ENCODE measurements at places on chromosomes 12 and 14.

DNA sequence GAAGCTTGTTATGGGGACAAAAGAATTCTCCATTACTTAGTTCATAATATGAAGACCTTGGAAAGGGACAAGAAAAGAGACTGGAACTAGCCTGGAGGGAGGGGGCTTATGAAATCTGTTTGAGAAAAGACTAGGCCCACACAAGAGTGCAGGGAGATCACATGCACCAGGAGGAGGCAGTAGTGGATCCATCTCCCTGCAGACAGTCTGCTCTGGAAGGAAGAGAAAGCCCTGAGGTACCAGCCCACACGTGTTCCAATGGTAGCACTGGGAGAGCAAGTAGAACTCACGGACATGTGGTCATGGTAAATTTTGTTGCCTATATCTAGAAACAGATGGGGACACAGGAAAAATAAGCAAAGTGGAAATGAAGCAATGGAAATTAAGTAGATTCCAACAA lies 445.4 kb downstream of the SOX5 start:
- DNase-seq = no peak

DNA sequence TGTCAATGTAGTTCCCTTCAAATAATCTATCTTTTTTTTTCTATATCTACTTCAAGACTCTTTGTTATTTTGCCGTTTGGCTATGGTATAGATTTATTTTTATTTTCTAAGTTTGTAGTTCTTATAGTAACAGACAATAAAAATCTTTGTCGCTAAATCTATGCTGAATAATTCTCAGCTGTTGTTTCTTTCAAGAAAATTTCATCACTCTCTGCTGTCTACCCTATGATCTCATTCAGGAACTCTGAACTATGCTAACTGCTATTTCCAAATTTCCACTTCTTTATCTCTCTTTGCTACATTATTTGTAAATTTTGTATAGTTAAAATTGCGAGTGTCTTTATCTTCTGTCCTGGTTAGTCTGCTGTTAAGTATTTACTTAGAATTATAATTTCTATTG lies 353.6 kb downstream of the LRFN5 start:
- no peak for DNase-seq

GRCh38 chr12:116642683-116643082 lies 83.5 kb downstream of the MAP1LC3B2 start:
- DNase-seq = no peak

GRCh38 chr14:75699331-75699730 lies 38.3 kb downstream of the TTLL5 start:
- no peak for DNase-seq

DNA sequence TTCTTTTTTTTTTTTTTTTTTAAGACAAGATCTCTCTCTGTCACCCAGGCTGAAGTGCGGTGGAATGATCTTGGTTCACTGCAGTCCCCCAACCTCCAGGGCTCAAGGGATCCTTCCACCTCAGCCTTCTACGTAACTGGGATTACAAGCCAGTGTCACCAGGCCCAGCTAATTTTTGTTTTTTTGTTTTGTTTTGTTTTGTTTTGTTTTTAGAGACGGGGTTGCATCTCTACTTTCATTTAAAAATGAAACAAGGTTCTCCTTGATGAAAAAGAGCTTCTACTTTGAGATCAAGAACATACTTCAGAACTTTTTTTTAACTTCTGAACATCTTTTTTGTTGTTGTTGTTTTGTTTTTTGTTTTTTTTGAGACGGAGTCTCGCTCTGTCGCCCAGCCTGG lies 121.7 kb upstream of the PRB2 start:
- no peak for DNase-seq

GRCh38 chr12:32494656-32495055 lies 95.3 kb downstream of the FGD4 start:
- no peak for DNase-seq

- no peak for DNase-seq
Measured at GRCh38 chr14:33782923-33783322, 168.0 kb downstream of the EGLN3 start.

GRCh38 chr14:73238424-73238852 lies 1.1 kb downstream of the PAPLN start:
- no peak for DNase-seq

DNA sequence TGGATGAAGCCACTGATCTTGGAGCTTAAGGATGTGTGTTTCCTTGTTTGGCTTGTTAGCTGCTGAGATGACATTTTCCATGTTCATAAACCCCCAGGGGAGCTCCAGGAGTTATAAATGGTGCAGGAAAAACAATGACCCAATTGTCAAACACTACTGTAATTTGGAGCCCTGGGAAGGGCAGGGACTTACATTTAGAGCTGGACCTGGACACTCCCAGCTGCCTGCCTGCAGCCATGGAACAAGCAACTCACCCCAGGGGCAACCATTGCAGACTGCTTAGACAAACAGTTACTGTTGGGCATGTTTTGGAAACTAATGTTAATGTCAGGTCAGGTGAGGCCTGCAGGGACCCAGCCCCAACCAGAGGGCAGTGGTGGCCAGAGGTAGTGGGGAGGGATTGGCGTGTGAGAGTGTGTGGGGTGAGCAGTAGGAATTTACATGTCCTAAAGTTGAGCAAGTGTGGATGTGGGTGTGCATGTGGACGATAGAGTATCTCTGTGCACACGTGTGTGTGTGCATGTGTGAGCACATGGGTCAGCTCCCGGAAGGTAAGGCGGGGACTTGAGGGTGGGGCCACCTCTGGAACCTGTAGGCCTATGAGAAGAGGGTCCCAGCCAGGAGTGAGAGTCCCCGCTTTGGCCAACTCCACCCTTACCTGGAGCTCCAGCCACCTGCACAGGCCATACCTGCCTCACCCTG lies 86.4 kb upstream of the NOS1 start:
- no peak for DNase-seq

DNA sequence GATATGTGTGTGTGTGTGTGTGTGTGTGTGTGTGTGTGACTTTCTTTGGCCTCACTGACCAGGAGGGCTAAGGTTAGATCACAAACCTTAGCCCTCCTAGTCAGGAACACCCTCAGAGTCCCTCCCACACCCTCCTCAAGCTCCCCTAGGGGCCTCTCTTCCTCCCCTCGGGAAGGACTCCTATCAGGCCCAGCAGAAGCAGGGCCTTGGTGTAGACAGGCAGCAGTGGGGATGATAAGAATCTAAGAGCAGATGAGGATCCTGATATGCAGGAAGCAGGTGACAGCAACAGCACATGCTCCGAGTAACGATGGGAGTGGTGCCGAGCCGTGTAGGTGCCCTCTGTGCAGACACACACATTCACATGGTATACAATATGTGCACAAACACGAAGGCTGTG lies 20.7 kb downstream of the PLEK2 start:
- DNase-seq = no peak

DNA sequence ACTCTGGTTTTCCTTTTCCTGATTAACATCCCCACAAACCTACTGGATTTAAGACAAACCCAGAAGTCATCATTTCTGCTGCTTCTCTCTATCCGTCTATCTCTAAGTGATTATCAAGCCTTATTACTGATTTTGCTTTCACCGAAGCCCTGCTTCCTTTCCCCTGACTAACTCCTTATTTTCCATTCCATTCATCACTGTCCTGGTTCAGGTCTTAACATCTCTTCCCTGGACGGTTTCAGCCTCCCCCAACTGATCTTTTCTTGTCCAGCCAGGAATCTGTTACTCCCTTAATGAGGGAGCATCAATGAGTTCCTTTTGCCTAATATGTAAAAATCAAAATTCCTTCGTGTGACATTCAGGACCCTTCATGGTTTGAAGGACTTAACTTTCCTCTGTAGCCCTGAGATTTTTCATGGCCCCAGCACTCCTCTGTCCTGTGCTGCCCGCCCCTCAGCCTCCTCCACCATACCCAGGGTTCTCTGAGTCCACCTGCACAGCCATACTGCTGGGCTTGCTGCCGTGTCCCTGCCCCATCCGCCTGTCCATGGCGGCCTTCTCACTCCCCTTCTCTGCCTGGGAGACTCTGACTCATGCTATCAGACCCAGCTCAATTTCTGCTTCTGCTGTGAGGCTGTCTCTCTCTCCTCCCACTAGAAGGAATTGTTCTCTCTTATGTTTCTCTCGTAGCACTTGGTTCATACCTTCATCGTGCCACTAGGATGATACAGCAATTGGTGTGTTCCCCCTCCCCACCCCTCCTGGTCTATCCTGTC lies 167.8 kb upstream of the HIF1A start:
- no peak for DNase-seq

DNA sequence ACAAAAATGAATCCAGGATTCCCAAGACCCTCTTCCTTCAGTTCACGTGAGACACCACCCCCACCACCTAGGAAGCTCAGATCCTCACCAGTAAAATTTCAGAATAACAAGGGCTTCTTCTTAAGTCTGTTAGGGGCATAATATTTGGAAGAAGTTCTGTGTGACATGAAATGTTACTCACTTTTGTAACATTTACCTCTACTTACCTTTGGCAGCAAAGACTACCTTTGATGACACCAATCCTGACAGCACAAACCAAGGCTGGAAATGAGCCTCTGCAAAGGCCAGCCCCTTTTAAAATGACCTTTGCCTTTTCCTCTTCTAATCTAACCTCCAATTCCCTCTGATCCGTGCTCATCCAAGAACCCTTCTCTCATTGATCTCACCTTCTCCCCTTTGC lies 19.4 kb upstream of the KRT77 start:
- no peak for DNase-seq

- no peak for DNase-seq
Measured at GRCh38 chr12:121534495-121535148, 46.2 kb downstream of the KDM2B start.

DNA sequence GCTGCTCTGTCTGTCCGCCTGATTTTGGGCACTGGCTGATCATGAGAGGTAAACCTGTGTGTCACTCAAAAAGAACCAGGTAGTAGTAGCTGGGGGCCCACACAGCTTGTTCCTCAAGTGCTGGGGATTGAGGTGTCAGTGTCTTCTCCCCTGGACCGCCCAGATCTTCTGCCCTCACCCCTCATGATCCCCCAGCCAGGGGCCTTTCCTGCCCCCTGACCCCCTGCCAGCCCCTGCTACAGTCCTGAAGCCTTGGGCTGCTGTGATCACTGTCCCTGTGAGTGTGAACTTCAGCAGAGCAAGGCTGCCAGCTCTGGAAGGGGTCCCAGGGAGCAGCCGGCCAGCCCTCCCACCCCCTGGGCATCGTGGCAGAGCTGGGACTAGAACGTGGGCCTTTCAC lies 11.4 kb downstream of the WSCD2 start:
- no peak for DNase-seq

DNA sequence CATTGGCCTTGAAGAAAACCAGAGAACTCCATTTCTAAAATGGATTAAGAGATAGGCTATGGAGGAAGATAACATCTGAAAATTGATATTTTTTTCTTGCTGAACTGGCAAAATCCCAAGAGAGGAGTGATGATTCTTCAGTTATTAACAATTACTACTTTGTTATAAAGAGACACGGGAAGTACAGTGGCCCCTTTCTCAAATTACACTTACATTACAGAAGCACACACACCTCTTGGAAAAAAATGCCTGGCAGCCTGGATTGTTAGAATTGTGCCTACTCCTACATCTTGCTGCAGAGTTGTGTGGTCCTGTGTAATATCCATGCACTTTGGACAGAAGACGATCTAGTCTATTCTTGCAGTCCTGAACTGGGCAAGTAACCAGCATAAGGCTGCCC lies 71.7 kb downstream of the TGFB3 start:
- DNase-seq = no peak

- no peak for DNase-seq
Measured at GRCh38 chr12:132715874-132716273, 5.2 kb downstream of the PGAM5 start.

- DNase-seq = no peak
Measured at GRCh38 chr12:92446083-92446460, 256.7 kb upstream of the PLEKHG7 start.

DNA sequence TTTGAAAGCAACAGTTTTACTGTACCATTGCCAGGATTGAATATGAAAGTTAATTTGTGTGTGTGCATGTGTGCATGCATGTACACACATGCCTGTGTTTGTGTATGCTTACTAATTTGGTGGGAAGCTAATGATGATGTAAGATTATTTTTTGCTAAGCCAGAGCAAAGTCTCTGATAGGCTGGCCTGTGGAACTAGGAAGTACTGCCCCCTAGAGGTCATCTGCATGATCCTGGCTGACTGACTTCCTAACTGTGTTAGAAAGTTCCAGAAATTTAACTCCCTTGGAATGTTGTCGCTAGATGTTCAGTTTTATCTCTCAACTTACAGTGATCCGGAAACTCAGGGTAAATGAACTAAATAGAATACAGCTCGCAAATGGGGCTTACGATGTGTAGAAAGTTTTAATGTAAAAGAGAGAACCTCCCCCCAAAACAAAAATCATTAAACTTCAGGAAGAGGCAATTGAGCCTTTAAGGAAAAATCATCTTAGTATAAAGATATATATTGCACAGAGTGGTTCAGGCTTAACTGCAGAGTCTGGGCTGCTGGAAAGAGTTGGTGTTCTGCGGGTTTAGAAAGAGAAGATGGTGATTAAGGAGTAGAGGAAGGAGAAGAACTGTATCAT lies 34.3 kb upstream of the SLC38A1 start:
- no peak for DNase-seq

DNA sequence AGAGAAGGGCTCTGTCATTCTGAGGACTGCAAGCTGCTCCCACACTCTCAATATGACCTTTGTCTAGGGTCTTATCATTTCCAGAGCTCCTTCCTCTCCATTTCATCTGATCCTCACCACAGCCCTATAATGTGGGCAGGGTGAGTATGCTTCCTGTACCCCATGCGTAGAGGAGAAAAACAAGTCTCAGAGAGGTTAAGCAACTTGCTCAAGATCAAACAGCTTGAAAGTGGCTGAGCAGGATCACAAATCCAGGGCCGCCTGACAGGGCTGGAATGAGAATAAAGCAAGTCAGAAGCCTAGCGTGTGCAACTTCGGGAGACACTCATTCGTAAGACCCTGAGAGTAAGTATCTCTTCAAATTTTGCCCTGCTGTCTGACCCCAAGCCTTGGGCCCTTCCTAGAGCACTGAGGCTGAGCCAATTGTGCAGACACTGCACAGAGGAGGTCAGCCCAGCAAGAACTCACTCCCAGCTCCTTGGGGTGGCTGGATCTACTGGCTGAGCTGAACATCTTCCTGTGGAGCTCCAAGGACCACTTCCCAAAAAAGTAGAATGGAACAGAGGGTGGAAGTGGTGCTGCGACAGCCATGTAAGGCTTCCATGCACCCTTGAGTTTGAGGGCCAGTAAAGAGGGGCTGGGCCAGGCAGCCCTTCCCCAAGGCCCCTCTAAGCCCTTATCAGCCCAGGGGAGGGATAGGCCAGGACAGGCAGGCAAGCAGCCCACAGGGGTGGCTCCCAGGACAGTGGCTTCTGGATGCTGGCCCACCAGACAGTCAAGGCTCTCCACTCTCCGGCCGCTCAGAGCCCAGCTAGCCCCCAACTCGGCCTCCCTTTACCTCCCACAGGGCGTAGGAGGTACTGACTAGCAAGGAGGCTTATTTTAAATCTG lies 10.5 kb downstream of the ZFP36L1 start:
- DNase-seq = no peak

DNA sequence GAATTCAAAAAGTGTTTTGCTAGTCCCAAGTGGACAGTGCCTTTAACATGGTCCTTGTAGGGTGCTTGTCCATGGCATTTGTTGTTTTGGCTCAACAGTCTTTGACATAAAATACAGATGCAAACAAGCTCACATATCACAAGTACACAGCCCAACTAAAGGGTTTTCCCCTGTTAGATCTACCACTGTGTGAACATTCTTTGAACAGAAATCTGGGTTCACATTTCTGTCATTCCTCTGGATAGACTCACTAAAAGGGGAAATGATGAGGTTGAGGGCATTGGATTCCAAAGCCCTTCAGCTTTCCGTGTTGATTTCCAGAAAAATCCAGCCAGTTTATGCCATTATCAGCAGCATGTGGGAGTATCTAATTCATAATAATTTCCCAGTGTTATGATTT lies 54.1 kb downstream of the EP400 start:
- no peak for DNase-seq

- DNase-seq = no peak
Measured at GRCh38 chr14:24699052-24699451, 65.1 kb upstream of the GZMB start.

GRCh38 chr12:93081810-93082165 lies 152.7 kb upstream of the EEA1 start:
- DNase-seq = no peak
